Fibroblast of the aortic adventitia (primary cell): ENCODE measurements at places on chromosomes 11 and 22.

- DNase-seq, result no peak
Observed at GRCh38 chr11:122711362-122711761, 55.8 kb downstream of the UBASH3B start.

DNA sequence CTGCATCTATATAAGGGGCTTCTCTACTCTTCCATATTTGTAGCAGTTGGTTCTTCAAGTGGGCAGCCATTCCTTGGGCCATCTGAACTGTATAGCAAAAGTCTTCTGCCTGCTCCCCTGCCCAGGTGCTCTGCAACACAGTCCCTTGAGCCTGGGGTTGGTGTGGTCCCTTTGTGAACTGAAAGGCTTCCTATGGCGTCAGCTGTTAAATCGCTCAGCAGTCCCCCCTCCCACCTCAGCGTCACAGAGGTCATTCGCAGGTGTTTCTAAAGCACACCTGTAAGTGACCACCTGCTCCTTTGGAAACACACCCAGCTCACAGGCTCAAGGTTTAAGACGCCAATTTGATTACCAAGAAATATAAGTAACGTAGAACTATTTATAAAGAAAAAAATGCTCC lies 37.0 kb downstream of the CYB5R2 start:
- DNase-seq, result no peak

DNA sequence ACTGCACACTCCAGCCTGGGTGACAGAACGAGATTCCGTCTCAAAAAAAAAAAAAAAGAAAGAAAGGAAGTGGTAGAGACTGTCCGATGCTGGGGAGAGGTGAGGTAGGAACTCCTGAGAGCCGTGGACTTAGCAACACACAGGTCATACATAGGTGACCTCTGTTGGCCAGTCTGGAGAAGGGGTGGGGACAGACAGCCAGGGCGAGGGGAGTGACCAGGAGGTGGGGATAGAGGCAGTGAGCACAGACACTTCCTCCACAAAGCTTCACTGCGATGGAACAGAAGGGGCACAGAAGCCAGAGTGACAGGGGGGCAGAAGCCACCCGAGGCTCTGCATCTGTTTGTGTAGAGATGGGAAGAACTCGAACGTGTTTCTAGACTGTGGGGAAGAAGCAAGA lies 47.1 kb downstream of the MYH9 start:
- no peak for DNase-seq

DNA sequence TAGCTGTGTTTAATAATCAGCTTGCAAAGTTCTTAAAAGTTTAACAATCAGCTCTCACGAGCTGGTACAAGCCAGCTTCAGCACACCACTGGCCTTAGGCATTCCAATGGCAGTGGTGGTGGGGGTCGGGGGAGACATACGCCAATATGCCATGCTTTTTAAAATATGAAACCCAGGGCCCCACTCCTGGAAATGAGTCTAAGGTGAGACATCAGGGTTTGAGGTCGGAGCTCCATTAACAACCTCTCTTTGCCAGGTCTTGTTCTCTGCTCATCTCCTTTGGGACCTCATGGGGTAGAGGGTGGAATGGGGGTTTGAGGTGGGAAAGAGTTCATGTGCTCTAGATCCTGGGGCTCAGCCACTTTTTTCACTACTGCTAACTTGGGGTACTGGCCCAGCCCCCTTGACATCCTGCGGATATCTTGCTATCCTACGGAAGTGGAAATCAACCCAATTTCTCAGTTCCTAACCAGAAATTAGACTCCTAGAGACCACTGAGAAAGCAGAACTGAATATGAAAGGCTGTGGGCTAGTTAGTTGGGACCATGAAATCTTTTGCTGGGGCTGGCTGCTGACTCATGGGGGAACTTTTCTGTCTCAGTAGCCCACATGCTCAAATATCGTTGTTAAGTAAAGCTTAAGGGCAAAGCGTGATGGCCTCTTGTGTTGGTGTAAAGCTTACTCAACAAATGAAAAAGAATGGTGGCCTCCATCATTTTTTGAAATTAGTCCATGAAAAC lies 90.1 kb downstream of the PDHX start:
- DNase-seq, result no peak

DNA sequence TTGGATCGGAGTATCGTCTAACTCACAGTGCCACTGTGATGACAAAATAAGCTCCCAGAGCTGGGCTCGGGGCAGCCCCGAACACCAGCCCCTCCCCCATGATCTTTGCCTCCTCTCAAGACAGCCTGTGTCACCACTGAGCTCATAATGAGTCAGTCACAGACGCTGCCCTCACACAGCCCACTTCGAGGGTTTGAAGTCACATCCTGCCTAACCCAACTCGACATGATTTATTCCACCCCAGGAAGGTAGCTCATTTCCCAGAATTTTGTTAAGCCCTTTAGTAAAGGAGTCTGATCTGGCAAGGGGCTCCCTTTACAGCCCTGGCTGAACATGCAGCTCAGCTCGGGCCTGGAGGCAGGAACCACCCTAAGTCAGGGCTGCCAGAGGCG lies 22.8 kb downstream of the MYH9 start:
- peak; percentile 95 for DNase-seq

- no peak for DNase-seq
Observed at GRCh38 chr22:36560001-36560400, 31.0 kb upstream of the EIF3D start.
